Naive B cell (primary cell): ENCODE measurements at places on chromosomes 13 and 19.

DNA sequence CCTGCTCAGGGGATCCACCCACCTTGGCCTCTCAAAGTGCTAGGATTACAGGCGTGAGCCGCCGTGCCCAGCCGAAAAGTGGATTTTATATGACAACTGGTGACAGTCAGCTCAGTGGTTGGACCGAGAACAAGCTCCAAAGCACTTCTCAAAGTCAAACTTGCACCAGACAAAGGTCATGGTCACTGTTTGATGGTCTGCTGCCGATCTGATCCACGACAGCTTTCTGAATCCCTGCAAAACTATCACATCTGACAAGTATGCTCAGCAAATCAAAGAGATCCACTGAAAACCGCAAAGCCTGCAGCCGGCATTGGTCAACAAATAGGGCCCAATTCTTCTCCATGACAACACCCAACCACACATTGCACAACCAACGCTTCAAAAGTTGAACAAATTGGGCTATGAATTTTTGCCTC lies 21.6 kb upstream of the NAA16 start:
- DNase-seq: no peak

- DNase-seq: no peak
Observed at GRCh38 chr19:2796659-2797266, 11.5 kb downstream of the THOP1 start.

DNA sequence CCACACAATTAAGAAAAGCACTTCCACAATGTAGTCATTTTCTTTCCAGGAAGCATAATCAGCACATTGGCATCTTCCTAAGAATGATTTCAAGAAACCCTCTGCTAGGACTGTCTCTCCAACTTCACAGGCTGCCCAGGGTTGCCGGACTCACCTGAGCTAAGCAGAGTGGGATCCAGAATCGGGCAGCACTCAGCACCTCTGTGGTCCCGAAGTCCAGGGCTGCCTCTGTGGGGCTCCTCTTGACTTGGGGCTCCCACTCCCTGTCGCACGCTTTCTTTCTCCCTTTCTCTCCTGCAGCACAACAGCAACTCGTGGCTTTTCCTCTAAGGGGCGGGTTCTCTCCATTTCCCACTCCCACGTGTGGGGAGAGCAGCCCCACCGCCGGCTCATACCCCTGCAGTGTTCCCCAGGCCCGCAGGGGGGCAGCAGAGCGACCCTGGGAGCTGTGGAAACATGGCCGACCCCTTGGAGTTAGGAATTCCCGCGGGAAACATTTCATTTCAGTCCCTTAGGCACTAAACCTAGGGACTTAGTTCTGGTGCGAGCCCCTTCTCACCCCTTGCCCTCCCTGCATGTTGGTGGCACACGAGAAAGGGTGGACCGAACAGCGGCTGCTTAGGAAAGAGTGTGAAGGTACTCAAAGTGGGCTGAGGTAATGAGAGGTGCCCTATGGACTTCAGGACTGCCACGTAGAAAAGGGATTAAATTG lies at the start of gene TMEM272:
TMEM272 (minus strand) TSS at position 316 of the 712 bp plus-strand sequence. CDS start 6,647 bp downstream, outside the sequence.
- peak; percentile 29 for DNase-seq

GRCh38 chr19:16509141-16510061 lies 13.2 kb downstream of the C19orf44 start:
- no peak for DNase-seq

GRCh38 chr13:57003682-57004081 lies 137.0 kb upstream of the PRR20A start:
- no peak for DNase-seq

- DNase-seq: no peak
Observed at GRCh38 chr19:572743-573518, 535 bp downstream of the BSG start.

DNA sequence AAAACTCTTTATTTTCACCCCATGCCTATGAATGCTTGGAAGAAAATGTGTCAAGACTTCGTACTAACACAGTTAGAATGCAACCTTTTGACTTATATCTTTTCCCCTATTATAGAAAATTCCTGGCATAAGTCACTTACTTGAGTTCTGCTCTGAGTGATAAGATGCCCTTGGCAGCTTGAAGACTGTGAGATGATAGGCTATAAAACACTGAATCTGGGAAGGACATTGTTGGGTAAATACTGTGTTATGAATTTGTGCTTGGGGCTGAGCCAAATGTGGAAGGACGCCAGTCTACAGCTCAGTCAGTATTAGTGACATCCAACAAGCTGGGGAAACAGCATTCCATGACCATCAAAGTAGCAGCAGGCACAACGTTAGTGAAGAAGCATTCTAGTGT lies 368.0 kb upstream of the SGCG start:
- DNase-seq: no peak

- DNase-seq: no peak
Observed at GRCh38 chr13:23541221-23541824, 28.9 kb upstream of the TNFRSF19 start.
